Activated CD8-positive, alpha-beta memory T cell treated with anti-CD3 and anti-CD28 coated beads, Interleukin-2, amount 50 U/mL, for 4 hours (primary cell): ENCODE measurements at places on chromosomes 11 and 22.

DNA sequence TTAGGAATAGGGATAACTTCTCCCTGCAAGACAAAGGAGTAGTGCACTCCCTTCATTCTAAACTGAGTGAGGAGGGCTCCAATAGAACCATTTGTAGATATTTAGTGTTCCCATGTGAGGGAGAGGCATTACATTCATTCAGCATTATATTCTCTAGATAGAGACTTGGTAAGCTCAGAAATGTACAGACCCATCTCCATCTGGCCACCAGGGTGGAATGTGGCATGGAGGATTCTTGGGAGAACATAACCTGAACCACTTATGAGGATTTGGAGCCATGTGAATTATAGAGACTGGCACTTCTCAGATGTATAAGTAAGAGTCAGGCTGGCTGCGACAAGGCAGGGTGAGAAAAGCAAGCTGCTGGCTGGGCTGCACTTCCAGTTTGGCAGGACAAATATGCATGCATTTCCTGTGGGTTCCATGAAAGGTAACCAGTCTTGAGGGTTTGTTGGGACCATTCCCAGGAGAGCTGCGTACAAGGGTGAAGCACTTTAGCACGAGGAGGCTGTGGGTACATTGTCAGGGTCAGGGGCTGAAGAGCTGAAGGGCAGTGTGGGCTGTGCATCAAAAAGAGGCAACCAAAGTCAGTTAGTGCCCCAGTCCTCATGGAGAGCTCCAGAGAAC, 9.2 kb downstream of the RRP8 start:
- DNase-seq, result no peak

GRCh38 chr11:118927554-118928100, 1.9 kb upstream of the BCL9L start:
- no peak for DNase-seq

GRCh38 chr11:33787076-33787475, 12.8 kb upstream of the FBXO3 start:
- DNase-seq, result no peak

DNA sequence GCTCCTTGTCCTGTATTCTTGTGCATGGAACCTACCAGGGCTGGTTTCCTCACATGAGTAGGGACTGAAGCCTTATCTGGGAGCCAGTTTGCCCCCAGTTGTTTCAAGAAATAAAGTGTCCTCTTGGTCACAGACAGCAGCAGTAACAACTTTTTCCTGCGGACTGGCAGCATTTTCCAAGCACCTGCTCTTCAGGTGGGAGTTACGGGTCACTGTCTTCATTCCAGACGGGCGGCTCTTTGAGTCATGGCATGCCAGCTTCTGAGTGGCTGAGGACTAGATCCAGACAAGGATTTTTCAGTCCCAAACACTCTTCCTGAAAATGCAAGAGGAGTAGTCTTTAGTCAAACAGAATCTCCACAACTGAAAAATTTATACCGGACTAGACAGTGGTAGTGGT, 2.7 kb upstream of the CD44 start:
- DNase-seq, result no peak

GRCh38 chr11:113384551-113384950, 3.0 kb upstream of the ANKK1 start:
- DNase-seq, result no peak

DNA sequence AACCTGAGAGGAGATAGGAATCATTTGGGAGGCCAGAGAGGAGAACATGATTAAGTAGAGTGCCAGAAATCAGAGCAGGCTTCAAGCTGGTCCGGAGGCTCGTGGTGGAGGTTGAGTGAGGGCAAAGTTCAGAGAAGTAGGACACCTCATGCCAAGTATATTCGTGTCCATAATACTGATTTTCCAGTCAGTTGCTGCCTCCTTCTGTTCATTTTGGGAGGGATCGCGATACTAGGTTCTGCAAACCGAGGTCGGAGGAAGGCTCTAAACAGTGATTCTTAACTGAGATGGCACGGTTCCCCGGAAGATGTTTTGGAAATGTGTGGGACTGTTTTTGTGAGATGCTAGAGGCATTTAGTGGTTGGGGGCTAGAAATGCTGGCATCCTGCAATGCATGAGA, 13.6 kb upstream of the CD3E start:
- peak; percentile 36 for DNase-seq

- DNase-seq, result no peak
Observed at GRCh38 chr11:16572945-16573344, 165.5 kb upstream of the C11orf58 start.

DNA sequence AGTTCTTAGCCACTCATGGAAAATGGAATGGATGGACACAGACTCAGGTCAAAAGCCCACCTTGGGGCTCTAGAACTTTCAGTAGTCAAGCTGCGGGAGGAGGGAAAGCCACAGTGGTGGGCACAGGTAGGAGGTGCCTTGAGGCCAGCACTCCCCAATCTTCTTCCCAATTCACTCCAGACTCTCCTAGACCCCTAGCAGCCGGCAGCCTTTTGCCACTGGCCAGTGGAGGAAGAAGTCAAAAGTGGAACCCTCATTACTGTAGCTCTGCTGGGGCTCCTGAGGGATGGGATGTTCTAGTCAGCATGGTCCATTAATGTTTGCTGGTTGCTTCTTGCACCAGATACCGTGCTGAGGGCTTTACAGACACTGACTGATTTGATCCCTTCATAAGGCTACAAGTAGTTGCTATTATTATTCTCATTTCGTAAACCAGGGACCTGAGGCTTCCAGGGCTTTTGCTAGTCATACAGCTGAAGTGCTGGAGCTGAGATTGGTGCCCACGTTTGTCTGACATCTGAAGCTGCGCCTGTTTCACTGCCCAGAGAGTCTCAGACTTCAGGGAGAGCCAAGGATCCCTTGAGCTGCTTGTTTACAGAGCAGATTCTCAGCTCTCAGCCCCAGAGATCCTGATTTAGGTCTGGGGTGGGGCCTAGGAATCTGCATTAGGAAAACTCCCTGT, 1.1 kb downstream of the UCP3 start:
- no peak for DNase-seq

DNA sequence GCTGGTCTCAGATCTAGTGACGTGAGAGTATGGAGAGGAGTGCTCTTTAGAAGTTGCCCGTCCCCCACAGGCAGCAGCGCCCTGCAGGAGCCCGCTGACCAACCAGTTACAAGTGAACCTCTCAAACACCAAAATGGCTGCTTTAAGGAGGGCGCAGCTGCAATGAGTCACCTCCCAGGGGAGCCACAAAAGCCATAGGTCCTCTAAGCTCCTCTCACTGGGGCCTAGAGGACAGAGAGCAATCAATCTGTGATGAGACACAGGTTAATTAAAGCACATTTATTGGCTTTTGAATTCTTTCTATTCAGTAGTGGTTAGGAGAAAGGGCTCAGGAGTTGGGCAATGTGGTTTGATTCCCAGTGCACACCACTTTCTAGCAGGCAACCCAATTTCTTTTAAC, 15.5 kb upstream of the RAPSN start:
- DNase-seq, result no peak

DNA sequence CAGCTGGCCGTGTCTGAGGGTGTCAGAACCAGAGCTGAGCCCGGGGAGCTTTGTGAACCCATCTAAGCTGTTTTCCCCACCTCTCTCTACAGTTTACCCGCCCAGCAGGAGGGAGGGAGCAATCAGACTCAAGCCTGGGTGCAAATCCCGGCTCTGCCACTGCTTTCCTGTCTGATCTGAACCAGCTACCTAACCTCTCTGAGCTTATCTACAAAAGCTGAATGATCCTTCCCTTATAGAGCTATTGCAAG, 252 bp downstream of the APOL2 start:
- DNase-seq, result no peak

DNA sequence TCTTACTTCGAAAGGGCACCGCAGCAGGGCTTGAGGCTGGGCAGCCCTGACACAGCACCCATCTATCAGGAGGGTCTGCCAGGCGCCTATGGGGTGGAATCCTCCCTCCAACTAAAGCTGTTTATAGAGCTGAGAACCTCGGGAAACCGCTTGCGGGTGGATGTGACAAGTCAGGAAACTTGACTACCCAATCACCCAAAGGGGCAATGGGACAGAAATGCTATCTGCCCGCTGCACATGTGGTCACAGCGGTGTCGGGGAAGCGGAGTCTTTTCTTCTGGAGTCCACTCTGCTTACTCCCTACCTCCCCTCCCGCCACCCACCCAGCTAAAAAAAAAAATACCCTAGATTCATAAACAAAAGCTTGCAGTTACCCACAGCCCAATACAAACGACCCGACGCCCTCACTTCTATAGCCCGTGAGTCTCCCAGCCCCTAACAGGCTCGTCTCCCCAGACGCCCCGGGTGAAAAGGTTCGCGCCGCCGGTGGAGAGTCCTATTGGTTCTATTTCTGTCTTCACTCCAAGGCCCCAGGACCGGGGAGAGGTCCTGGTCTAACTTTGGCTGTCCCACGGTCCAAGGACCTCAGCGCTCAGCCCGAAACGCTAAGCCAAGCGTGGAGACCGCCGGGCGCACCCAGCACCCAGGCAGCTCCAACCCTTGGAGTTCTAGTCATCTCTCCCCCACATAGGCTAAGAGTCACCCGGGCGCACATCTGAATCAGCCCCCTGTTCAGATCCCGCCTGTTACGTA, 1.4 kb downstream of the TRPC6 start:
- DNase-seq, result no peak

DNA sequence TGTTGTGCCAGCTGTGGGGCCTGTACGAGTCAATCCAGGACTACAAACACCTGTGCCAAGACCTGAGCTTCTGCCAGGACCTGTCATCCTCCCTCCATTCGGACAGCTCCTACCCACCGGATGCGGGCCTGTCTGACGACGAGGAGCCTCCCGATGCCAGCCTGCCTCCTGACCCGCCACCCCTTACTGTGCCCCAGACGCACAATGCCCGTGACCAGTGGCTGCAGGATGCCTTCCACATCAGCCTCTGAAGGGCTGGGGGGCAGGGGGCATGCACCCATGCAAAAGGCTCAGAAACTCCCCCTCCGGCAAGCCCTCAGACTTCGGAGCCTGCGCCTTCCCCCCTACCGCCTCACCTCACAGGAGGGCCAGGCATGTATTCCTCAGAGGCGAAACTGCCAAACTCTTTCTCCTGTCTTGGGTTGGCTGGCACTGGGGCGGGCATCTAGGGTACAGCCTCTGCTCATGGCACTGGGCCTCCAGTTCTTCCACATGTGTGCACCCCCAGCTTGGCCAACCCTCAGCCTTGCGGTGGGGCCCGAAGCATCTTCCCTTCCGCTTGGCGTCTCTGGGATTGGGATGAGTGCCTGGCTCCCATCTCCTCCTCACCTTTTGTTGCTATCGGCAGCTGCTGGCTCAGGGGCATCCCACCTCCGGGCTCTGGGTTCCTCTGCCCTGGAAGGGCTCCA, 1.2 kb downstream of the FAM89B start:
- no peak for DNase-seq

GRCh38 chr11:94948070-94948617, 25.2 kb downstream of the CWC15 start:
- DNase-seq, result no peak

DNA sequence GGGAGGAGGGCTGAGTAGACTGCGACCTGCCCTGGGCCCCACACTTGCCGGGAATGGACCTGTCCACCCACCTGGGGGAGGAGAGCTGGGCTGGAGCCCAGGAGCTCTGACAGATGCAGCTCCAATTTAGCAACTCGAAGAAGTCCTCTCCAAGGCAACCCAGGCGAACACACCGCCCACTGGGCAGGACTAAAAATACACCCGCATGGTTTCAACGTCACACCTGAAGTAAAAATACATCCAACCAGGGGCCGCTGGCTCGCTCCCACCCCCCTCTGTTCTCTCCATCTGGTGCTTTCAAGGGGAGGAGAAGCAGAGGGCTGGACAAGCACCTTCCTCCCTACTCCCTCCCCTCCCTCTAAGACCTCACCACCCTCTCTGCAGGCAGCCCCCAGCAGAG, 119.9 kb downstream of the FEZ1 start:
- DNase-seq, result no peak

DNA sequence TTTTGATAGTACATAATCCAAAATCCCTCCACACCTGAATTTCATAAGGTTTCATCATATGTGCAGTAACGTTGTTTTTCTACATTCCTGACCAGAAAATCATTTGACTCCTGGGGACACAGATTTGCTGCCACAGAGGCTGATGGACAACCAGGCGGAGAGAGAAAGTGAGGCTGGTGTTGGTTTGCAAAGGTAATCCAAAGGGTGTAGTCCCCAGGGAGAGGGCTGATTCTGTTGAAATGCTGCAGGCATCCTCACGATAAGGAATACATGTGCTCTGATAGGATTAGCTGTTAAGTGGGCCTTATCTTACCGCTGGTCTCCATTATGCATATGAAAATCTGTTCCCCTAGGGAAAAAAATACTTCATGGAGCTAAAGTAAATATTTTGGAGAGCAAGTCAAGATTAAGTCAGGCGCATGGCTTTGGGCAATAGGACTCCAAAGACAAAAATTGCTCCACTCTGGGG, 8.1 kb downstream of the APOL6 start:
- no peak for DNase-seq

DNA sequence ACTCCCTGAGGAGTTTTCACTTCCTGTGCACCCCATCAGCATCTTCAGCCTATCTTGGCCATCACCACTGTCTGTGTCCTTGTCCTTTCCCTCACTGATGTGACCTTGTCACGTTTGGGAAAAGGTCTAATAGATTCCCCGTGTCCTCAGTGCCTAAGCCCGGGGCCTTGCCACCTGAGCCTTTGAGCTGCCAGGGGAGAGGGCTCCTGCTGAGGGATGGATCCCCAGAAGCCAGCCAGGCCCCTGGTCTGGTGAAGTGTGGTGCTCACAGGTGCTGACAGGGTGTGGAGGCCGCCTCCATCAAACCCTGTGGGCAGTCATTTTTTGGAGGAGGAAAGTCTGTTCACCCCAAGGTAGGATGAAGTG, 47.2 kb downstream of the GAB4 start:
- no peak for DNase-seq

DNA sequence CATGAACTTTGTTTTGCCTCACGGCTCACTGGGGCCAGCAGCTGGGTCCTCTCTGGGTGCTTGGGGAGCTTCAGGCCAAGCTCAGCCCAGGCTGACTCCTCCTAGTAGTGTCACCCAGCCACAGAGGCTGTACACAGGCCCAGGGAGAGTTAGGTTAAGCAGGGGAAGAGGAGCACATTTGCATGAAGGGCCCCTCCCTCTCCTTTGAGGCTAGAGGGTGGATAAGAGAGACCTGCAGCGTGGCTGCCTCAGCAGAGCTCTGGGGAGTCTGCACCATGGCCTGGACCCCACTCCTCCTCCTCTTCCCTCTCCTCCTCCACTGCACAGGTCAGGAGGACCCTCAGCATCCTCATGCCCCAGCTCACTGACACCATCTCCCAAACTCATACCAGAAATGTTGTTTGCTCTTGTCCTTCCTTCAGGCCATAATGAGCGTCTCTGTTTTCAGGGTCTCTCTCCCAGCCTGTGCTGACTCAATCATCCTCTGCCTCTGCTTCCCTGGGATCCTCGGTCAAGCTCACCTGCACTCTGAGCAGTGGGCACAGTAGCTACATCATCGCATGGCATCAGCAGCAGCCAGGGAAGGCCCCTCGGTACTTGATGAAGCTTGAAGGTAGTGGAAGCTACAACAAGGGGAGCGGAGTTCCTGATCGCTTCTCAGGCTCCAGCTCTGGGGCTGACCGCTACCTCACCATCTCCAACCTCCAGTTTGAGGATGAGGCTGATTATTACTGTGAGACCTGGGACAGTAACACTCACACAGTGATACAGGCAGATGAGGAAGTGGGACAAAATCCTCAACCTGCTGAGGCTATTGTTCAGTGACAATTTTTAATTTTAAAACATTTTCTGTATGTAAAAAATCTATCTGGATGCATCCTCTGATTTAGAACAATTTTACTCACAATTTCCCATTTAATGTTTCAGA, 82.4 kb upstream of the VPREB1 start:
- no peak for DNase-seq

- peak; percentile 43 for DNase-seq
Observed at GRCh38 chr22:39242595-39243438, 2.0 kb downstream of the PDGFB start.

GRCh38 chr11:6586434-6587359, 16.7 kb downstream of the RRP8 start:
- no peak for DNase-seq

- DNase-seq, result peak; percentile 22
Observed at GRCh38 chr11:73218106-73218829, at the start of gene P2RY2. TSS of gene P2RY2 (plus strand) at chr11:73218281. CDS start at chr11:73234160, 15,879 bp downstream.
